ENCODE measurements at places on chromosomes 5 and 9. TPM values are rescaled to one million over a fixed set of nuclear protein-coding genes. Genes with fewer than 3 reads are reported as not detected.

DNA sequence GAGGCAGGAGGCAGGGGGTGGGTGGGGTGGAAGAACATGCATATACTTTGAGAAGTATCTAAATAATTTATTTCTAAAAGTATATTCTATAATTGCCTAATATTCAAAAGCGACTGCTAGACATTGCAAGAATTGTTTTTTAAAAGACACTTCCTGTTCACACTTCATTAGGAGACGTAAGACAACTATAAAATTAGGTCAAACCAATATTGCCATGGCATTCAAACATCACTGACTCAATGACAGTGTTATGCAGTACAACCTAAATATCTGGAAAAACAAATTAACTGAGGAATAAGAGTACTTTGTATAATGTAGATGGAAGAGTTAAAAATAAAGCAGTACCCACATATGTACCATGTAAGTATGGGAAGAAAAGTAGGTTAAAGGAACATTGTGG, 4.5 kb downstream of the CCNH start:
- H3K27me3 ChIP-seq: no peaks in the 10 kb centered on the region
- H3K27ac ChIP-seq: no peak overlapping the region
- no peak overlapping the region for H3K4me3 ChIP-seq
- DNase-seq: no peak
- H3K36me3 ChIP-seq: peaks cover 21% of the 10 kb centered on the region
- H3K4me1 ChIP-seq: no peaks in the 10 kb centered on the region

POU5F2 gene
- 0.24 TPM for total RNA-seq

- DNase-seq: no peak
- no peak overlapping the region for H3K4me3 ChIP-seq
- H3K27ac ChIP-seq: no peak overlapping the region
- no peaks in the 10 kb centered on the region for H3K27me3 ChIP-seq
- no peaks in the 10 kb centered on the region for H3K4me1 ChIP-seq
These were observed 27.9 kb downstream of the LYRM7 start for GRCh38 chr5:131198625-131199024.

GRCh38 chr5:121503111-121503840, 348.4 kb upstream of the FTMT start:
- H3K27ac ChIP-seq: no peak overlapping the region
- no peaks in the 10 kb centered on the region for H3K27me3 ChIP-seq
- peak; percentile 31 for DNase-seq
- peaks cover 6% of the 10 kb centered on the region for H3K4me1 ChIP-seq

GRCh38 chr5:116517488-116517887, 57.1 kb downstream of the SEMA6A start:
- H3K27me3 ChIP-seq: no peaks in the 10 kb centered on the region
- H3K4me1 ChIP-seq: no peaks in the 10 kb centered on the region
- no peak for DNase-seq
- H3K36me3 ChIP-seq: no peaks in the 10 kb centered on the region

Measured in heart left ventricle (tissue), 16 donors.